Neural crest cell (in vitro differentiated cells): ENCODE measurements at places on chromosomes 16 and 17. TPM values are rescaled to one million over a fixed set of nuclear protein-coding genes. Genes with fewer than 3 reads are reported as not detected.

Gene ELP5
- 74.4 and 77.4 TPM in 2 replicates for total RNA-seq

Gene GFAP
- not detected in 2 replicates for total RNA-seq

Gene CACNG5
- total RNA-seq: not detected in 2 replicates

Gene KRTAP9-9
- total RNA-seq: not detected in 2 replicates

Gene PPY
- not detected in 2 replicates for total RNA-seq

Gene PMFBP1
- 4.0 and 5.2 TPM in 2 replicates for total RNA-seq

GRCh38 chr17:79459003-79459655, 151.7 kb downstream of the RBFOX3 start:
- DNase-seq: no peak

- DNase-seq: no peak
These were observed 39.2 kb downstream of the ZNF778 start for GRCh38 chr16:89256651-89257254.

DNA sequence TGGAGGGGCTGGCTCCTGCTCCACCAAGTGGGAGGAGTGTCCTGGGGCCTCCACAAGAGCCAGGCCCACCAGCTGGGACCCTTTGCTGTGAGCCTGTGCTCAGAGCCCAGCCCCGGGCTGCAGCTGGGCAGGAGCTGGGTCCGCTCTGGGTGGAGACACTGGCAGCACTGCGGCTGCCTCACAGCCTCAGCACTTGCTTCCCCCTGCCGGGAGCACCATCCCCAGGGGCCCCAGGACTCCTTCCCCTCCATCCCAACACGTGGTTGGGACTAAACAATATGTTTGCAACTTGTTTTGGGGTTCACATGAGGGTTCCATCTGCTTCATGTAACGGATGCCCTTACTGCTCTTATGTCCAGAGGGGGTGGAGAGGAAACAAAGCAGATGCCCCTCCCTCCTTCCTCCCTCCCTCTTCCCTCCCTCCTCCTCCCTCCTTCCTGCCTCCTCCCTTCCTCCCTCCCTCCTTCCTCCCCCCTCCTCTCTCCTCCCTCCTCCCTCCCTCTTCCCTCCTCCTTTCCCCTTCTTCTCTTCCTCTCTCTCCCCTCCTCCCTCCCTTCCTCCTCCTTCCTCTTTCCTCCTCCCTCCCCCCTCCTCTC, 16.3 kb upstream of the CBFA2T3 start:
- no peak for DNase-seq

- no peak for DNase-seq
These were observed 4.2 kb downstream of the ITGB3 start for GRCh38 chr17:47257651-47258339.
